Smooth muscle cell of the coronary artery (primary cell): ENCODE measurements at places on chromosomes 11 and 22. TPM values are rescaled to one million over a fixed set of nuclear protein-coding genes. Genes with fewer than 3 reads are reported as not detected.

Gene UBQLN3
- 0.08 TPM in 1 of 2 replicates, not detected in the other for total RNA-seq

Gene PHETA2
- 11.6 and 19.4 TPM in 2 replicates for total RNA-seq

Gene MYRF
- total RNA-seq, result 0.12 and 1.6 TPM in 2 replicates

Gene TEF
- 4.5 and 10.5 TPM in 2 replicates for total RNA-seq

Gene TMA7B
- total RNA-seq, result not detected in 2 replicates

Gene APOA4
- not detected in 2 replicates for total RNA-seq
